Activated naive CD4-positive, alpha-beta T cell treated with anti-CD3 and anti-CD28 coated beads for 36 hours (primary cell): ENCODE measurements at places on chromosomes 11 and 22.
A peak's percentile ranks its signal among the peaks of the same experiment; 100 is the strongest.

- peaks cover 2% of the 10 kb centered on the region for H3K4me1 ChIP-seq
- H3K27me3 ChIP-seq, result no peaks in the 10 kb centered on the region
- H3K4me3 ChIP-seq, result no peak overlapping the region
- H3K36me3 ChIP-seq, result no peaks in the 10 kb centered on the region
Measured at GRCh38 chr11:74434528-74434927, 32.8 kb downstream of the KCNE3 start.

GRCh38 chr11:32053151-32053888 lies 37.6 kb upstream of the RCN1 start:
- no peak overlapping the region for H3K27ac ChIP-seq
- no peaks in the 10 kb centered on the region for H3K36me3 ChIP-seq
- DNase-seq, result no peak
- no peaks in the 10 kb centered on the region for H3K4me1 ChIP-seq
- no peak overlapping the region for H3K4me3 ChIP-seq

GRCh38 chr11:93735627-93736026 lies 5.7 kb downstream of the TAF1D start:
- H3K27ac ChIP-seq, result peak overlapping the region; percentile 82
- H3K4me1 ChIP-seq, result peaks cover 54% of the 10 kb centered on the region
- no peaks in the 10 kb centered on the region for H3K27me3 ChIP-seq

DNA sequence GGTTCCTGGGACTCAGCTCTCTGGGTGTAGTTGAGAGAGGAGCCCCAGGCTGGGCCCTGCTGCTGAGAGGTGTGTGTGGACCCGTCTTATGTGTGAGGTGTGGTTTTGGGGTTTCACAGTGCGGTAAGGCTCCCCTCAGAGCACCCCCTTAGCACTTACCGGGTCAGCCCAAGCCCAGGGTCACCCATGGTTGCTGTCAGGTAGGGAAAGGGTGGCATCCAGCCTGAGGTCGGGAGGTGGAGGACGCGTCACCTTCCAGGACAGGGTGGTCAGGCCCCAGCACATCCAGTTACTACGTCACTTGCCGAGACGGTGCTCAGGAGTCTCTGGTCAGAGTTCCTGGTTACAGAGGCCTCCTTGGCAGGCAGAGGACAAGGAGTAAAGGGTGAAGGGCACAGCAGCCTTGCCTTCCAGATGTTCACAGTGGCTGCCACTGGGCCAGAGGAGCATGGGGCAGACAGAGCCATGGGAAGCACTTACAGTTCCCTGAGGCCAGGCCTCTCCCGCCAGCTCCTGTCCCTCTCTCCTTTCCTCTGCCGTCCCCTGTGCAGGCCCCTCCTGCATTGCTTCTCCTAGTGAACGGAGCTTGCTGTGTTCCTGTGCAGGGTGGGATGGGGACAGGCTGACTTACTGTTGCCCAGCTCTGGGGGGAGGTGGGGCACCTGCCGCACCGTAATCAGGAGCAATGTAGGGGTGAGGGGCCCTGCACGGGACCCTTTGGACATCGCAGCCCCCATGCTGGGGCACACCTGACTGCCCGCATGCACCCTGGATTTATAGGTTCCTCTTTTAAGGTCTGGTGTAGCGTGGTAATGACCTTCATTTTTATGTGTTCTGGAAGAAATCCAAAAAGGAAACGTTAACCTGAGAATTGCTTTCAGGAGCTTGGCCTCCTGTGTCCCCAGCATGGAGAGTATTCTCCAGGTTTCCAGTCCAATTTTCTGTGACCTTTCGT lies 285.9 kb downstream of the TBC1D22A start:
- no peak overlapping the region for H3K27ac ChIP-seq
- peaks cover 19% of the 10 kb centered on the region for H3K4me1 ChIP-seq
- H3K27me3 ChIP-seq, result no peaks in the 10 kb centered on the region
- no peaks in the 10 kb centered on the region for H3K36me3 ChIP-seq
- H3K4me3 ChIP-seq, result no peak overlapping the region
- no peak for DNase-seq

DNA sequence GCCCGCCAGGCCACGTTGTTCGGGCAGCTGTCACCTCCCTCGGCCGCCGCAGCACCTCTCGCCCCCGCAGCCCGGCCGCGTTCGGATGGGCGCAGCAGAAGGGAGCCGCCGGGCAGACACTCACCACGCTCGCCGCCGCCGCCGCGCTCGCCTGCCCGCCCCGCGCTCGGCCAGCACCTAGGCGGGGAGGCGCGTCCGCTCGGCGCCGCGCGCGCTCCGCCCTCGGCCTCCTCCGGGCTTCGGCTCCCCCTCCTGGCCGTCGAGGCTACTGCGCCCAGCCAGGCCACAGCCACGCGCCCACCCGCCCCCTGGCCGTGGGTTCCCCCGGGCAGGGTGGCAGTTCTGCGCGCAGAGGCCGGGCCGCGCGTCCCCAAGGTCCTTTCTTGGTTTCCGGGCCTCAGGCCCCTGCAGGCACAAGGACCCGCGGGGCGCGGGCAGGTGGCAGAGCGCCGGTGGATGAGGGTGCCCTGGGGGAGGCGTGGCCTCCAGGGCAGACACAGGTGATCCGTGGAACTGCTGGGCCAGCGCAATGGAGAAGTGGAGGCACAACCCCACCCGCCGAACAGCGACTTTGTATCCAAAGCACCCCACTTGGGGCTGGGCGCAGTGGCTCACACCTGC lies at the start of gene SLC25A22:
Gene SLC25A22, minus strand, starts transcription at position 189 of the 621 bp plus-strand sequence. CDS start 3,275 bp downstream, outside the sequence.
- H3K27me3 ChIP-seq, result no peaks in the 10 kb centered on the region
- peaks cover 15% of the 10 kb centered on the region for H3K4me1 ChIP-seq
- peaks cover 3% of the 10 kb centered on the region for H3K36me3 ChIP-seq
- DNase-seq, result peak; percentile 82
- peak within 1 kb of the TSS; percentile 37 for H3K27ac ChIP-seq

DNA sequence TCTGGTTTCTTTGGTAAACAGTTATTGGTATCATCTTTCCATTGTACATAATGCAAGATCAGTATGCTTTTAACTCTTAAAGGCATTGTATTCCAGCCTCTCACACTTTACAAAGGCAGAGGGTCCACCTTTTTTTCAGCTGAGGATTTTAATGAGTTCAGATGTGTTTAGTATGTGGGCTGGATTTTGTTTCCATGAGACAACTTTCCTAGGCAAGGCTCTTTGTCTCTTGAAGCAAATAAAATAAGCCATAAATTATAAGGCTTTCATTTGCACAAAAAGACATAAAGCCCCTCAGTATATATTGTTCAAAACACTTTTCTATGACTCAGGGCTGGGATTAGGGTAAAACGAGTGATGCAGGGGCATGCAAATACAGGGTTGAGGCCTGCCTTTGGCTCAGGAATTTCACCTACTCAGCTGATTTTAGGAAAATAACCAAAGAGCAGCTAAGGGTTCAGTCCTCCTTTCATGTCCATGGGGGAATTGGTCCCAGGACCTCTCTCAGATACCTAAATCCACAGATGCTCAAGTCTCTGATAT lies 7.6 kb downstream of the MMP20 start:
- H3K27me3 ChIP-seq, result peaks cover 4% of the 10 kb centered on the region
- H3K36me3 ChIP-seq, result no peaks in the 10 kb centered on the region
- no peak overlapping the region for H3K27ac ChIP-seq
- no peak overlapping the region for H3K4me3 ChIP-seq
- DNase-seq, result no peak

DNA sequence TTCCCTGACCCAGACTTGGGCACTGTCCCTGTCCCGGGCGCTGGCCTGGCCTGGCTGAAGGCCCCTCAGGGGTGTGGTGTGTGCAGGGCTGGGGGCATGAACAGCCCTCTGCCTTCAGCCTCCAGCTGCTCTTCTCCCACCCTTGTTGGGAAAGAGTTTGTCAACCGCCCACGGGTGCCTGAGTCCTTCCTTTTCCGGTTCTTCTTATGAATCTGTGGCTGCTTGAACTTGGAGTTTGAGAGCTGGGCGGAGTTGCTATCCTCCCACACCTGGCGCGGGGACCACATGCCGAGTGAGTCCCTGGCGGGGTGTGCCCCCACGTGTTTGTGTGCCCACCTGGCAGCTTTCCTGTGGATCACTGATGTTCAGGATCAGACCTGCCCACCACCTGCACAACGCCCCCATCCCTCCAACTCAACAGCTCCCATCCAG lies 13.4 kb downstream of the NFAM1 start:
- H3K27me3 ChIP-seq, result no peaks in the 10 kb centered on the region
- no peak overlapping the region for H3K27ac ChIP-seq
- DNase-seq, result no peak
- H3K4me1 ChIP-seq, result no peaks in the 10 kb centered on the region
- no peaks in the 10 kb centered on the region for H3K36me3 ChIP-seq

DNA sequence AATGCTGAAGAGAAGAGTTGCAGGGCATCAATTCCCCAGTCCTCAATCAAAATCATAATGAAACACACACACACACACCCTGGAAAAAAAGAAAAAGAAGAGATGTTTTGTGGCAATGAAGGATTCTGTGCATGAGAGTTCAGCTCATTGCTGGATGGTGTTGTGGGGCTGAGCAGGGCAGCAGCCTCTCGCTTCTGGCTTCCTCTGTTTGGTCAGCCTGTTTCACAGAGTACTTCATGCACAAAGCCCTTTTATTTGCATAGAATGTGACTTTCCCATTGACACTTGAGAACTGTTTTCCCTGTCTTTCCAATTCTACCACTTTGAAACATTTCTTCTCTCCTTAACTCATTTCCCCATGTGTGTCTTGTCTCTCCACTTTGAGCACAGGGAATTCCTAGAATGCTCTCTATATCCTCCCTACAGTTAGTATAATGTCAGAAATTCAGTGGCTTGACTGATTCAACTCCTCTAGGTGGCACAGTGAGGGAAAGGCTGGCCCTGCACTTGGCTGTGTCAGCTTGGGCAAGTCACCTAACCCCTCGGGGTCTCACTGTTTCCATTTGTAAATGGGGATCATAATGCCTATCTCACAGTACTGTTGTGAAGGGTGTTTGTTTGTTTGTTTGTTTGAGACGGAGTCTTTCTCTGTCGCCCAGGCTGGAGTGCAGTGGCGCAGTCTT lies 25.4 kb upstream of the BSX start:
- H3K36me3 ChIP-seq, result no peaks in the 10 kb centered on the region
- no peak for DNase-seq
- H3K27ac ChIP-seq, result no peak overlapping the region

DNA sequence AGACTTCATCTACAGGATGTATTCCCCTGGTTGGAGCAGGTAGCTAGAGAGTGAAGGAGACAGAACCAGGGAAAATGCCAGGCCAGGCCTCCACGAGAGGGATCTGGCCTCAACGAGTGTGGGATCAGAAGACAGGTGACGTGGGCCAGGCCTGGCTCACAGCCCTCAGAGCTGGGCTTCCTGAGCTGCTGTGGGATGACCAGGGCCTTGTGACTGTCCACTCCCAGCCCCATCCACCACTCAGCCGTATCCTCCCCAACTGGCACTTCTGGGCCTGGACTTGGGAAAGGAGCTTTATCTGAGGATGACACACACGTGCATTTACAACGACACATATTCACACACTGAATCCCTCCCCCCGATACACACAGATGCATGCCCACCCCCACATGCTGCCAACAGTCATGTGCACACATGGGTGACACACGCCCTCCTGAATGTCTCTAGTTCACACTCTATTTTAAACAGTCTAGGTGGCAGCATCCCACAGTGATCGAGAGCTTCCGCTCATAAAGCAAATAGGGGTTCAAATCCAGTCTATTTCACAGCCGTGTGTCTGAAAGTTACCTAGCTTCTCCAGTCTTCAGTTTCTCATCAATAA lies 93.1 kb downstream of the TP53I11 start:
- peaks cover 2% of the 10 kb centered on the region for H3K36me3 ChIP-seq
- H3K27ac ChIP-seq, result no peak overlapping the region
- no peak for DNase-seq
- H3K4me1 ChIP-seq, result peaks cover 42% of the 10 kb centered on the region
- no peak overlapping the region for H3K4me3 ChIP-seq

GRCh38 chr11:82527081-82527584 lies 206.5 kb downstream of the FAM181B start:
- no peak overlapping the region for H3K27ac ChIP-seq
- no peaks in the 10 kb centered on the region for H3K27me3 ChIP-seq
- no peaks in the 10 kb centered on the region for H3K4me1 ChIP-seq
- H3K4me3 ChIP-seq, result no peak overlapping the region
- no peaks in the 10 kb centered on the region for H3K36me3 ChIP-seq

DNA sequence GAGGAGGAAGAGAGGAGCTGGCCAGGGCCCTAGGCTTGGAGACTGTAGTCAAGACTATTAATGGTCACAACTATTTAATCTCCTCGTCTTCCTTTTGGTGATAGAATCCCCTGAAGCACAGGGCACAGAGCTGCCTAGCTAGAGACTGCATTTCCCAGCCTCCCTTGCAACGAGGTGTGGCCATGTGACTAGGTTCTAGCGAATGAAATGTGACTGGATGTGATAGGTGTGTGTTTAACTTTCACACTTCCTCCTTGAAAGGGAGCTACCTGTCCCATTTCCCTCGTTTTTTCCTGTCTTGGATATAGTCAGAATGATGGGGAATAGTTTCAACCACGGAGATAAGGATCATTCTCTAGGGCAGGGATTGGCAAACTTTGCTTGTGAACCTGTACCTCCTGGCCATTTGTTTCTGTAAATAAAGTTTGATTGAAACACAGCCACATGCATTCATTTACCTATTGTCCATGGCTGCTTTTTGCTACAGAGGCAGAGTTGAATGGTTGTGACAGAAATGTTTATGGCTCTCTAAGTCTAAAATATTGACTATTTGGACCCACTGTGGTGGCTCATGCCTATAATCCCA lies 313.5 kb downstream of the MIAT start:
- no peak overlapping the region for H3K27ac ChIP-seq
- H3K27me3 ChIP-seq, result peaks cover 10% of the 10 kb centered on the region
- DNase-seq, result peak; percentile 7
- H3K36me3 ChIP-seq, result no peaks in the 10 kb centered on the region
- H3K4me3 ChIP-seq, result no peak overlapping the region

DNA sequence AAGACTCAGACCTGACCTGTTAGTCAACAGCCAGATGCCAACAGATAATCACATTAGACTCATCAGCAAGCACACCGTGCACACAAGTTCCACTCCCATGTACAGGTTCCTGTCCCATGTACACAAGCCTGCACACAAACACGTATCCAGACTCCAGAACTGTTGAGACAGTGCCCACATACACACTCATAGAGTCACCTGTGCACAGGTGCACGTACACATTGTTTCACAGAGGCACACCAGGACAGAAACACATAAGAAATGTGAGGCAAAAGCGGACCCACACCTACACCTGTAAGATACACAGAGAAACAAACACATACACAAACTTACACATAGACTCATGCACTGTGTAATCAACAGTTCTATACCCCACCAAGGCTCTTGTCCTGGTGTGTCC lies 2.7 kb upstream of the ZNF74 start:
- no peak for DNase-seq
- no peak overlapping the region for H3K4me3 ChIP-seq
- peaks cover 17% of the 10 kb centered on the region for H3K4me1 ChIP-seq
- H3K27ac ChIP-seq, result no peak overlapping the region
- no peaks in the 10 kb centered on the region for H3K27me3 ChIP-seq
- no peaks in the 10 kb centered on the region for H3K36me3 ChIP-seq

GRCh38 chr11:45761659-45762058 lies 43.3 kb upstream of the SLC35C1 start:
- H3K4me3 ChIP-seq, result no peak overlapping the region
- H3K4me1 ChIP-seq, result no peaks in the 10 kb centered on the region
- H3K36me3 ChIP-seq, result no peaks in the 10 kb centered on the region
- H3K27me3 ChIP-seq, result no peaks in the 10 kb centered on the region

GRCh38 chr22:41713004-41713403 lies 13.7 kb downstream of the MEI1 start:
- H3K4me3 ChIP-seq, result no peak overlapping the region
- H3K27ac ChIP-seq, result no peak overlapping the region
- H3K4me1 ChIP-seq, result no peaks in the 10 kb centered on the region
- H3K36me3 ChIP-seq, result no peaks in the 10 kb centered on the region
